ENCODE measurements at places on chromosomes 16 and 17.
A peak's percentile ranks its signal among the peaks of the same experiment; 100 is the strongest.

GRCh38 chr17:45104029-45104428, 28.3 kb downstream of the PLCD3 start:
- DNase-seq, result no peak

DNA sequence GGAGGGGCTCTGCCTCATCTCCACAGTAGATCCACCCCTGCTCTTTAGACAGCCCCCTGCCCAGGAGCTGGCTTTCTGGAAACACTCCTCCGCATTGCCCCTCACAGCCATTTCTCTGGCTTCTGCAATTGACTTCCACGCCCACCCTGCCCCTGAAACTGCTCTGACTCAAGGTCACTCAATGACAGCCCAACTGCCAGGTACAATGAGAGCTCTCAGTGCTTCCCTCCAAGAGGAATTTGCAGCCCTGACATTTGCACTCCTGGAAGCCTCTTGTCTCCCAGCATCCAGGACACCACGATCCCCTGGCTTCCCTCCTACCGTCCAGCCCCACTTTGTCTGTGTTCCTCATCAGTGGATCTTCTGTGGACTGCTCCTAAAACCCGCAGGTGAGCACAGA, 421.5 kb downstream of the SOX9 start:
- no peak for DNase-seq

GRCh38 chr17:559551-560431, 154.8 kb downstream of the VPS53 start:
- DNase-seq, result no peak

DNA sequence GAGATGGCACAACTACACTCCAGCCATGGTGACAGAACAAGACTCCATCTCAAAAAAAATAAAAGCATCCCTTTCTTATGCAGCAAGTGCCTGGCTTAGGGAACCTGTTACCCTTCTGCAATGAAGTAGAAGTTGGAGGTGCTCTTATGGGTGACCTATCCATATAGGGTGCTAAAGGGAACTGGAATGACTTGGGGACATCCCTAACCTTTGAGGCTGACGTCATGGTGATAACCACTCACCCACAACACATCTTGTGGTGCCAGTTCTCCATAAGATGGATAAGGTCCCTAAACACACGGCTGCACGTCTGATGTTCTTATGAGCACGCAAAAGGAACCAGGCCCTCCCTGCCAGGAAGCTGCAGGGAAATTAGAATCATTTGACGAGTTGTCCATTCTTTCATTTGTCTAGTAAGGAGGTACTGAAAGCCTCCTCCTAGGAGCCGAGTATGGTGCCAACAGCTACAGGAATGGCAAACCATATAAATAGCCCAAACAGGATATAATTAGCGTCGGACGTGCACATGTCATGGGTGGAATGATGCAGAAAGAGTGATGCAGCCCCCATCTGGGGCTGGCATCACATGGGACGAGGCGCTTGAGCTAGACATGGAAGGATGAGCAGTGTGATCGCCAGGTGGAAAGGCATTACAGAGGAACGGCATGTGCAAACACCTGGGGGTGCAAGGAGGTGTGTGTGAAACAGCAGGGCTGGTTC, 52.5 kb downstream of the ARHGAP27 start:
- no peak for DNase-seq

DNA sequence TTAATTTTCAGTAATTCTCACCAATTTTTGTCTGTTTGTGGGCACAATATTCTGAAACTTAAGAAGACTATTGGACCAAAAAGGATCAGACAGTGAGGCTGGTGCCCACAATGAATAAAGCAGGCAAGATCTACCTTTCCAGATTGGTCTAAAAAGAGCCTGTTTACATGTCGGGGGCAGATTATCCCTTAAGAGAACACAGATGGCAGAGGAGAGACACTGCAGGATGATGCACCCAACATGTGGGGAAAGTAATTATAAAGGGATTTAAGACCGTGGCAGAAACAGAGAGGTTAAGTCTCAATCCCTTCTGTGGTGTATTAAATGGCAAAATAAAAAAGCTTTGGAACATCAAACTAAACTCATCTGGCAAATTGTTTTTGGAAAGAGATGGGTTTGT, 331.8 kb upstream of the CDH11 start:
- DNase-seq, result no peak

GRCh38 chr16:69033151-69033949, 72.1 kb upstream of the HAS3 start:
- DNase-seq, result peak; percentile 15

DNA sequence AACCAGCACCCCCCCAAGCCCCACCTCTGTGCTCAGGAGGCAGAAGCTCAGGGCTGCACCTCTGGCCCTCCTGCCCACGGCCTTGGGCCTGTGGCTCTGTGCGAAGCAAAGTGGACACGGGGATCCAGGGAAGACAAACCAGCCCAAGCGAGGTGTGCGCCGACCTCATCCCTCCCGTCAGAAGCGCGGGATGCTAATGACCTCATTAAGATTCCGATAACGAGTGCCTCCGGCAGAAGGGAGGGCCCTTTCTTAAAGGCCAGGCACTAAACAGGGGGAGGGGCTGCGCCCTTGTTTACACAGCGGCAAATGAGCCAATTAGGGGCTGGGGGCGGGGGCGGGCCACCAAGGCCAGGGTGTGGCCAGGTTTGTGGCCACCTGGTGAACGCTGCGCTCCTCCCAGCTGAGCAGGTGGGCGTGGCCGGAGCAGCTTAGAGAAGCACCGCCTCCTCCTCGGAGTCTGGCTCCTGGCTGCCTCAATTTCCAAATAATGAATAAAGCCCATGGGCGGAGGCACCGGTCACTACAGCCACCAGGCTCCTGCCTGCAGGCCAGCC, 3.2 kb downstream of the CBX4 start:
- no peak for DNase-seq
